ENCODE measurements at places on chromosomes 5 and 9.
A peak's percentile ranks its signal among the peaks of the same experiment; 100 is the strongest.

- no peak for DNase-seq
Observed at GRCh38 chr5:130541617-130542221, 623.3 kb downstream of the HINT1 start.

GRCh38 chr9:36080519-36080918, 43.8 kb downstream of the RECK start:
- no peak for DNase-seq

DNA sequence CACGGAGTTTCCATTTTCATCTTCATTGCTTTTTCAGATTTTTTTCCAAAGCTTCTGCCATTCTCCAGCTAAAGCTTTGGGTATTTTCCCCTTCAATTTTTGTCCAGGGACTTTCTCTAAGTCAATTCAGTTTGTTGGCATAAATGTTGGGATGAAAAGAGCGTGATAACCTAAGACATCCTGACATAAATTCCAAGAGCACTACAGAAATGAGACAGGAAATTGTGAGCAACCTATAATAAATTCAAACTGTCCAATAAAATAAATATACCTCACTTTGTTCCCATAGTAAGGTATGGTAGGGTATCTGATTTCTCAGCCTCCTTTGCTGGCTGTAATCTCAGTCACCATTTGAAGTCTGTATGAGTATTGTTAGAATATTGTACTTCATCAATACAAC, 8.4 kb downstream of the ADAMTSL1 start:
- DNase-seq = no peak

DNA sequence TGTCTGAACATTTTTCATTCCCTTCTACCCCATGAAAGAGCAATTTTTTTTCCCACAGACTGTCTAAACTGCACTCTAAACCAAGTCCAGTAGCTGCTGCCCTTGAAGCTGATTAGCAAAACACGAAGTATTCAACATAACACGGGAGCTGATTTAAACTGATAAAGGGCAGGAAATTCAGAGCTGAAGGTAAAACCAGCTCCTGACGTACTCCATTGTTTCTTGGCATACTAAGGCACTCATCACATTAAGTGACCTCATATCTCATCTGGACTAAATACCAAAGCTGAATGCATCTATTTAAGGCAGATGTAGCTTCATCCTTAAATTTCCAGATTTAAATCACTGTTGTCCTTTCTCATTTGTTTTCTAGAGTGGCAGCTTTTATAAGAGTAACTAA, 12.0 kb downstream of the GDF9 start:
- DNase-seq = no peak

DNA sequence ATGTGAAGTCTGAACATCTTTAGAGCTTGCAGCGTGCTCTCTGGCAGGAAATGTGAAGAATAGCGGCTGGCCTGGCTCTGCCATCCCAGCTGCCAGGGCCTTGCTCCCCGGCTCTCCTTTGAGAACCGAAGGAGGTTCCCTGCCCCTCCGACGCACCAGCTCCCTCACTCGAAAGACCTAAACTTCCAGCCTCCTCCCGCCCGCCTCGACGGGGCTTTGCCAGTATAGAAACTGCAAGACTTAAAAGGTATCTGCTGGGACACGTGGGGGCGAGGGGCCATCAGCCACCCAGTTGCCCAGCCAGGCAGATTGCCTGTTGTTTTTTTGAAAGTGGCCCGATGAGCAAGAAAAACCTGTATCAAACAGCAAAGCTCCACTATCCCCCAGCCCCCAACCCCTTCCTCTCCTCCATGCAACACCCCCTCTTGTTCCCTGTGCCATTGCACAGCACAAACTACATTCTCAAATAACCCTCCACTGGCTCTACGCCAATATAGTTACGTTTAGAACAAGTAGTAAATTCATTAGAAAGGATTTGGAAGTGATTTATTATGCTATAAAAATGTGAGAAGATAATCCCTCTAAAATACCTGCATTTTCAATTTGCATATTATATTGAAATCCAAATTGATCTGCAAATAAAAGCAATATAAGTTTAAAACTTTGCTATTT, 331.9 kb downstream of the MED10 start:
- DNase-seq = no peak

DNA sequence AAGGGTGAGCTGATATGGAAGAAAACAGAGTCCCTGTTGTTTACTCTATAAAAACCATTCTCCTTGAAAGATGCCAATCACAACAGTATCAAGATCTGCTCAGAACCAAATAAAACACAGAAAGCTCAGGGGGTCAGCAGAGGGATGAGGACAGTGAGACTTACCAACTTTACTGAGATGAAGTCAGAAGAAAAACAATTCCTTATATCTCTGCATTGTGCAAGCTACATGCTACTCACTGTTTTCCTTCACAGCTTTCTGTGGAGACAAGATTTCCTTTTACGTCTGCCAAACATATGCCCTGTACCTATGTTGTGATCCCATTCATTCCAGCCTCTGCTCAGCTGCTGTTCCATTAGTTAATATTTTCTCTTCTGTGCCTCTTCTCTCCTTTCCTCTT, 185.6 kb downstream of the TSSK1B start:
- DNase-seq = no peak

DNA sequence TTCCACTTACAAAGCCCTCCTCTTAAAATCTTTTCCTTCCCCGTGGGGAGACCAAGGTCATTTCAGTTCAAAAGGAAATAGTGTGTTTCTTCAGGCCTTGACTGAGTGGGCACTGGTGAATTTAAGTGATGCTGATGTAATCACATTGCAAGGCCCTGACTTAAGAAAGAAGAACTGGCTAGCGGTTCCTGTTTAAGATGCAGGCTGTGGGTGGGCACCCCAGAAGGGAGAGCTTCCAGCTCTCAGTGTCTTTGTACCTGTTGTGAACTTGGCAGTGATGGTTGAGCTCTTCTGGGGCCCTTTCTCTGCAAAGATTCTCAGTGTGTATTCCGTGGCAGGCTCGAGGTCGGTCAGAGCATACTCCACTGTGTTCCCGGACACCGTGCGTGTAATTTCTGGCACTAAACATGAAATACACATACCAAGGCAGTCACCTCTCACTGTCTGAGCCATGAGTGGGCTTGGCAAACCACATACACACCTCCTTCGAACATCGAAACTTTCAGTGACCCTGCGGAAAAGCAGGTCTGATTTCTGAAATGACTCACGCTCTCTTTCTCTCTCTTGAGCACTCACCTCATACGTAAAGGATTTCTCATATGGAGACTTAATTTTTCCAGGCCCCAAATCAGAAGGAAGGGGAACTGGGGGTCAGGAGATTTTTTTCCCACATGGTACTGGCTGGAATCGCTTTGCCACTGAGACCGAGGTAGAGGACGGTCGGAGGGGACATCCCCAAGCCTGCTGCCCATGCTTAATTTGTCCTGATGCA, 81.9 kb downstream of the TNC start:
- DNase-seq = peak; percentile 79

- no peak for DNase-seq
Observed at GRCh38 chr9:14418941-14419937, 105.3 kb upstream of the NFIB start.

DNA sequence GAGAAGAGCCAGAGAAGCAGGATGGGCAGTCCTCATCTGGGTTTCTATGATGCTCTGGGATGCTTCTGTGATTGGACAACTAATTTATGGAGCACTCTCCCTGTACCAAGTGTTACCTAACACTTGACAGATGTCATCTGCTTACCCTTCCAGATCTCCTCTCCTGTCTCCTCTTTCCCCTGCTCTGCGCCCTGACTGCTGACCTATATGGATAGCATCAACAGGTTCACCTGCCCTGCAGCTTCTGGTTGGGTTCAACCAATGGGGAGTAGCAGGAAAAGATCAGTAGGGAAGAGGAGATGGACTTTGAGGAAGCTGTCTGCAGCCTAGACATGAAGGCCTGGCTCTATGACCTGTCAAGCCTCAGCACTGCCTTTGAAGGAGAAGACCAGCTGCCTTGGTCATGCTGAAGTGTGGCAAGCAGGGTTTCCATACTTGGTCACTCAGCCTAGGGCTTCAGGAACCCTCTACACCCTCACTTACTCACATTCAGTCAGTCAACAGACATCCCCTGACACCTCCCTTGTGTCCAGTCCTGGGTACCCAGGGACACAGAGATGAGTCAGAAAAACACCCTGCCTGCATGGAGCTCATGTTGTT, 11.3 kb upstream of the P4HA2 start:
- DNase-seq = no peak

DNA sequence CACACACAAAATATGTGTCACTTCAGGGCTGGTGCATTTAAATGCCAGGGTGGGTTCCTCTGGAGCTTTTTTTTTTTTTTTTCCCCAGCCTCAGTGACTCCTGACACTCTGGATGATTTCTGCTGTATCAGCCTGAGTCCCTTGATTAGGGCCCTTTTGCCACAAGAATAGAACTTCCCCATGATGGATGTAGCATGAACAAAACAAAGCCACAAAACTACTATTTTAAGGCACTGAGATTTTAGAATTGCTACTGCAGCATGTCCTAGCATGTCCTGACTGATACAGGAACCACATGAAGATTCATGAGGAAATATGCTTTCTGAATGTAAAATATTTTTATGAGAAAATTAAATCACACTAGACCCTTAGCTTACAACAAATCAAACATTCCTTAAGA, 13.9 kb upstream of the ADGRD2 start:
- no peak for DNase-seq

DNA sequence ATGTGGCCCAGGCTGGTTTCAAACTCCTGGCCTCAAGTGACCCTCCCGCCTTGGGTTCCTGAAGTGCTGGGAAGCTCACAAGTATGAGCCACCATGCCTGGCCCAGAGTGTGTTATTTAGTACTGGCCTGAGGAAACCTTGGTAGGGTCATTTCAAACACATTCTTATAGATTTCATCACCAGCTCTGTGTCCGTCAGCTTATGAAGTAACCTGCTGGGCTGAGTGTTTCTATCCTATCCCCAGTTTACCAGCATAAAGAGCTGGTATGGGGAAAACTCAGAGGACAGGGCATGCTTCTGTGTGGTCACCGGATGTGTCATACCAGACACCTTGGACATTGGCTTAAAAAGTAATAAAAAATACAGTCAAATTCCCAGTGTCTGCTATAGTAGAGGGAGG, 45.3 kb downstream of the PTPN3 start:
- no peak for DNase-seq

DNA sequence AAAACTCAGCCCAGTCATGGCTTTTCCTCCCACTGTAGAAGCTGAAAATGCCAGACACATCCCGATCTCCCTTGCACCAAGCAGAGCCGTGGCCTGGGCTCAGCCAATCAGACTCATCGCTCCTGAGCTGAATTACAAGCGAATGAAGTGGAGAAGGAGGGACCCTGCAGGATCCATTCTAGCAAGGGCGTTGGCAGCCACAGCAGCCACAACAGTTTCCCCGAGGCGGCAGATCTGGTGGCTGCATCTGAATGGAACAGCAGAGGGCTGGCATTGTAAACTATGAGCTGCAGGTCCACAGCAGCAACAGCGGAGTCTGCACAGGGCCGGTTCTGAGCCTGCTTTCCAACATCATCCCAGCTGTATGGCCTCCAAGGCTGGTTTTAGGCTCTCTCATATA, 23.8 kb downstream of the ALG2 start:
- DNase-seq = no peak

- no peak for DNase-seq
Observed at GRCh38 chr5:163533223-163533622, 27.8 kb downstream of the MAT2B start.

DNA sequence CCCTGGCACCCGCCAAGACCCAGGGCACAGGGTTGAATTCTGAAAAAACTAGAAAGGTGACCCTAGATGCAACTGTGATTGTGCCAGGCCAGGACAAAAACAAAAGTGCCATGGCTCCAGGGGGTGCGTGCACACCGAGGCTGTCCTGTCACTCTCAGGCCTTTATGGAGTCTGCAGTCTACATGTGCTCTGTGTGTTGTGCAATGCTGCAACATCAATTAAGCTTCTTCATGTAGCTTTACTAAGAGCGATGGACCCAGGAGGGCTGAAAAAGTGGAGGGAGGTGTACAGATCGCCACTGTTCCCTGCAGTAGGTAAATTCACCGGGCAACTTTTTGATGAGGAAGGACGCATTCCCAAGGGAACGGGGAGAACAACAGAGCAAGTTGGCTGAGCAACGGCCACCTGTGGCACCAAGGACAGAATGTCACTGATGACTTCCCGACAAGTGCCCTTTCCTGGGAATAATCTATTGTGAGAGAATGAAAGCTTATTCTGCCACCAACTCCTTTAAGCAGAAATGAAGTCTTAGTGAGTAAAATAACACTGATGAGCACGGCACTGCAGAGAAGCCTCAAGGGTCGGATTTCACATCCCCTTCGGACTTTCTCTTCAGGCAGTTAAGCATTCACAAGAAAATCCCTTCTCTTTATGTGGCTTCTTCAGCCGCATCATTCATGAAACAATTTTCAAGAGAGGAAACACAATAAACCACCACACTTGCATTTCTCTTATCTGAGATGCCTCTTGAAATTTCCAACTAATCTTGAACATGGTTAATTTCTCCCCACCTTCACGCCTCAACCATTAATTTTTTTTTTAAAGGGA, 149.6 kb downstream of the DROSHA start:
- DNase-seq = no peak

- no peak for DNase-seq
Observed at GRCh38 chr9:128770286-128771030, 1.3 kb downstream of the ZER1 start.

GRCh38 chr9:91425271-91425670, 1.6 kb upstream of the NFIL3 start:
- DNase-seq = peak; percentile 54

GRCh38 chr9:121050128-121050988, at the start of gene C5:
Gene C5, minus strand, starts transcription at chr9:121050275. Its CDS starts 29 bp downstream, at chr9:121050246.
- no peak for DNase-seq

- DNase-seq = no peak
Observed at GRCh38 chr5:160507221-160507721, 85.6 kb downstream of the PTTG1 start.

GRCh38 chr5:128681764-128682592, 143.9 kb upstream of the FBN2 start:
- no peak for DNase-seq

DNA sequence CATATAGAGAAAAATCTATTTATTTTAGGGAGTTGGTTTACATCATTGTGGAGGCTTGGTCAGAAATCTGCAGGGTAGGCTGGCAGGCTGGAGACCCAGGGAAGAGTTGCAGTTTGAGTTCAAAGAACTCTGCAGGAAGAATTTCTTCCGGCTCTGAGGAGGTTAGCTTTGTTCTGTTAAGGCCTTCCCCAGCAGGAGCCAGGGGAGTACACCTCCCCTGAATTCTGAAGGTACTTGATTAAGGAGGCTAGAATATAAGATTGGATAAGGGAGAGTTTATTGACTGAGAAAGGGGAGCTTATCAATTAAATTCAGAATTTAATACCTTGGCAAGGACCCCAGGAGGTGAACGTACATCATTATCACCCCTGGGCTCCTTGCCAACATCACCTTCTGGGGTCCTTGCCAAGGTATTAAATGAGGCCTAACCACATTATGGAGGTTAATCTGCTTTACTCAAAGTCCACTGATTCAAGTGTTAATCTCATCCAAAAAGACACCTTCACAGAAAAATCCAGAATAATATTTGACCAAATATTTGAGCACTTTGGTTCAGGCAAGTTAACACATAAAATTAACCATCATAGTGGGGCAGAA, 351.7 kb downstream of the CWC27 start:
- DNase-seq = no peak

- no peak for DNase-seq
Observed at GRCh38 chr9:7500521-7500920, 299.1 kb downstream of the DMAC1 start.

Data from stimulated activated effector memory CD8-positive, alpha-beta T cell treated with anti-CD3 and anti-CD28 coated beads, Interleukin-12 subunit alpha, Interleukin-12 subunit beta, amount 100 ng/mL, for 72 hours (primary cell).